ENCODE measurements at places on chromosomes 3 and 15.

DNA sequence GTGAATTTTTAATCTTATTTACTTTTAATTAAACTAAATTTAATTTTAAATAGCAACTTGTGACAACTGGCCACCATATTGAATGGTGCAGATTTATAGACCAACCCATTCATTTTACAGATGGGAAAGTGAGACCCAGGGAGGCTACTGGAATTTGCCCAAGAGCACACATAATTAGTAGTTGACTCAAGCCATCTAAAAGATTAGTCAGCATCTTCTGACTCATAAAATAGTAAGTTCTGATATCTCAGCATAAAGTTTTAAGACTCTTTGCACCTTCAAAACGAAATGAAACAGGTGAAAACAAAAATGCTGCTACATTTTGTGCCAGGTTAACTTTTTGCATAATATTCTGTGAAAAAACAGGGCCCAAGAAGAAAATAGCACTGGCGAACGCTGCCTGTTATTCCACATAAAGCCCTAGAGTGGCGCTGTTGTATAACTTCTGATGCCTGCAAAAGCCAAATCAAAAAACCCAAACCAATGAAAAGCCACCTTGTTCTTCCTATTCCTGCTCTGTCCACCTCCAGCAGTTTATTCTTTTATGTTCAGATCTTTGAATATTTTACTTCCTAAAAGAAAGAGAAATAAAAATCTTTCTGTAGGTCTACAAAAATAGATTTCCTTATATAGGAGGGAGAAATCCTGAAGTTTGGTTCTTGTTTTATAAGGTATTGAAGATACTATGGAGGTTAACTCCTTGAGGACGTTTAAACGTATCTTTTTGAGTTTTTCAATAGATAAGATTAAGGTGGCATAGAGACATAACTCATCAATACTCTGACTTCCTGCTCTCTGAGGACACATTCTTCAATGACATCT is 62.8 kb downstream of the OTOL1 start:
- DNase-seq, result no peak

GRCh38 chr15:77367631-77368030 is 52.3 kb downstream of the PEAK1 start:
- no peak for DNase-seq

GRCh38 chr15:99438691-99439523 is 126.9 kb upstream of the MEF2A start:
- no peak for DNase-seq

DNA sequence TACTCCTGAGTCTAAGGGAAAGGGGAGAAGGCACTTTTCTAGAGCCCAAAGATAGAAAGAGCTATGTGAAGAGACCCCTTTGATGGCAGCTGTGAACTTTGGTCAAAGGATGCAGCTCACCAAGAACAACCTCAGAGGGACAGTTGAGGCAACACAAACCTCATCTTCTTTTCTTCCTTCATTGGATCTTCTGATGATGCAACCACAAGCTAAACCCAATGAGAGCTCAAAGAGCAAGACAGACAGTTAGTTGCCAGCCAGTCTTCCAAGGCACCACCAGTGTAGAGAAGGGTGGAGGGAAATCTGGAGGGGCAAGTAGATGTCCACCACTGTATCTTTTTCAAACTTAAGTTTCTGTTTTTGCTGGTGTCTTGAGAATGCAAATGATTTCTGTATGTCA is 10.4 kb upstream of the MNS1 start:
- DNase-seq, result no peak

DNA sequence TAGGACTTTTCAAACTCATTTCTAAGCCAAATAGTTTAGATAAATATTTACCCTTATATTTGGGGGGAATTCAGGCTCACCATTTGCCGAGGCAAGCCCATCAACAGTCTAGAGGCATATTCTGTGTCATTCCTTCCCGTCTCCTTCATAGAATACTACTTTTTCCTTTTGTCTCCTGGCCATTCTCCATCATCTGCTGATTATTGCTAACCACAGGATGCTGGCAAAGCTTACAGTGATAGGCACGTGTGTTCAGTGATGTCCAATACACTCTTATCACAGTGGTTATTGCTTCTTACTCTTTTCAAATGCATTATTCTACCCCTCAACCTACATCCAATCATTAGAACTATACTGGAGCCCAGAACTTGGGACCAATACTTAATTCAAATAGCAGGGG is 130.6 kb upstream of the ZBED2 start:
- DNase-seq, result no peak

DNA sequence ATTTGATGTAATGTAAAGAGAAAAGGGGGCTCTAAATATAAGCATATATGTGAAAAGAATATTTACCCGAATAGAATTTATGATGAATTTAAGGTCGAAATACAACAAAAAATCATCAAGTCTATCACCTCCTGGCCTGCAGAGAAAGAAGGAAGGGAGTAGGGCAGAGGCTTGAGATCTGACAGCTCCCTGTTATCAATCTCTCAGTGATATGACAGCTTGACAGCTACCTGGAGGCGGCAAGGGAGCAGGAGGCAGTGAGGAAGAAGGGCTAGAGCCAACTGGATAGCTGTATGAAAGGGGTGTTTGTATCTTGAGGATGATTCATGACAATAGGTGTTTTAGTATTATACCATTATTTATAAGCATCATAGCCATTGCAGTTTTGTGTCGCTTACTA is 299.8 kb upstream of the DNAJC19 start:
- DNase-seq, result no peak

GRCh38 chr3:25663347-25663868 is 1.3 kb downstream of the TOP2B start:
- DNase-seq, result no peak

DNA sequence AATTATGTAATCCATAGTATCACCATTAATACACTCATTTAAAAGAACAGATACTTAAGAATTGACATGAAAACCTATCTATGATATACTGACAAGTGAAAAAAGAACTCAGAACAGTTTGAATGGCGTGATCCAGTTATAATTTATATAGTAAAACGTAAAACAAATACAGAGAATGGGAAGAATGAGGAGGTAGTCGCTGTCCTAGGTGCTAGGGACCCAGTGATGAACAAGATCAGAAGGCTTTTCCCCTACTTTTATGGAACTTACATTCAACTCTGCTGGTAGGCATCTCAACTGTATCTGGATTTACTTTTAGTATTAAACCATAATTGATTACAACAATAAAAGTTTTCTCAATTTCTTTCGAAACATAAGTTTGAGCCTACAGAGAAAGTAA is 31.8 kb downstream of the GSK3B start:
- DNase-seq, result no peak

- no peak for DNase-seq
Observed at GRCh38 chr15:52636459-52636858, 42.7 kb downstream of the ATOSA start.

DNA sequence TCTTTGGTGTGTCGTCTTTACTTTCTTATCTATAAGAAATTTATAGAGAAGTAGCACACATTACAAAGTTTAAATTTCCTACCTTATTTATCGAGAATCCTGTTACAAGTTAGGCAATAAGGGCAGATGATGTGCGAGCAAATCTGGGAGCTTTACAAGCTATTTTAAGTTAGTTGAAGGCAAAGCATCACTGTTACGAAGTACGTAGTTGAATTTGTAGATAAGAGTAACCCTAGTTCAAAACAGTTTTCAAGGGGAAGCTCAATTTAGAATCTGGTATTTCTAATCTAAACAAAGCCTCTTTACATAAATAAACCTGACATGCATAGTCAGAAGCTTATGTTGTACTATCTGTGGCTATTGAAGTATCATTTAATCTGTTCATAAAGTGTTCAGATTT is 8.4 kb downstream of the KBTBD8 start:
- no peak for DNase-seq

- DNase-seq, result no peak
Observed at GRCh38 chr3:23490459-23490858, 287.3 kb downstream of the UBE2E2 start.

DNA sequence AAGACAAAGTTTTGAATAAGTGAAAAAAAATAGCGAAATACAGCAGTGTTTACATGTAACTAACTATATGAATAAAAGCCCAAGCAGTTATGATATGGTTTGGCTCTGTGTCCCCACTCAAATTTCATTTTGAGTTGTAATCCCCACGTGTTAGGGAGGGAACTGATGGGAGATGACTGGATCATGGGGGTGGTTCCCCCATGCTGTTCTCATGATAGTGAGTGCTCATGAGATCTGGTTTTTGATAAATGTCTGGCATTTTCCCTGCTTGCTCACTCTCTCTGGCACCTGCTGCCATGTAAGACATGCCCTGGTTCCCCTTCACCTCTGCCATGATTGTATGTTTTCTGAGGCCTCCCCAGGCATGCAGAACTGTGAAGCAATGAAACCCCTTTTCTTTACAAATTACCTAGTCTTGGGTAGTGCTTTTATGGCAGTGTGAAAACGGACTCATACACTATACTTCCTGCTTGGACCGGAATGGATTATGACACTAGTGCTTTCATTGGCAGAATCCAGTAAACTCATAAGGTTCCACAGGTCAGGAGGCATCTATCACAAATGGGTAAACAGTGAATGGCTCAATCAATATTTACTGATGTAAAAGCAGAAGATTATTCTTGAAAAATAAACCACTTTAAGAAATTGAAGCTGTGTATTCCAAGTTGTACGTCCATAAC is 192.1 kb downstream of the CBLB start:
- DNase-seq, result peak; percentile 10

- no peak for DNase-seq
Observed at GRCh38 chr3:78887547-78888011, 880.2 kb downstream of the ROBO1 start.

DNA sequence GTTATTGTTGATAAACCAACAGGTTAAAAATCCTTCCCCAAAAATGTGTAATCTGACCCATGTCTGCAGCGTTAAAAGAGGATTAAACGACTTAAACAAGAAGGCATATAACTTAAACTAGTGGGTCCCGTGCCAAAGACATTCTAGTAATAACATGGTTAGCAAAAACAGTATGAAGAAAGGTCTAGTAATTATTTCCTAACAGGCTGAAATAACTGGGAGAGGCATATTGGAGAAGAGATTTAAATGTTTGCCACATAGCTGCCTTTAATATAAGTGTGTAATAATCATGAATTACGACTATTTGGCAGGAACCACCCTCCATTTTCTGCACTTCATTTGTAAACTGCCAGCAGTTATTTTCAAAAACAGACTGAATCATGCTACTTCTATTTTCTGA is 67.7 kb upstream of the CSPG5 start:
- no peak for DNase-seq

- DNase-seq, result no peak
Observed at GRCh38 chr15:48967336-48967735, 3.6 kb upstream of the SHC4 start.

GRCh38 chr3:98038286-98038685 is 3.2 kb upstream of the GABRR3 start:
- DNase-seq, result no peak

DNA sequence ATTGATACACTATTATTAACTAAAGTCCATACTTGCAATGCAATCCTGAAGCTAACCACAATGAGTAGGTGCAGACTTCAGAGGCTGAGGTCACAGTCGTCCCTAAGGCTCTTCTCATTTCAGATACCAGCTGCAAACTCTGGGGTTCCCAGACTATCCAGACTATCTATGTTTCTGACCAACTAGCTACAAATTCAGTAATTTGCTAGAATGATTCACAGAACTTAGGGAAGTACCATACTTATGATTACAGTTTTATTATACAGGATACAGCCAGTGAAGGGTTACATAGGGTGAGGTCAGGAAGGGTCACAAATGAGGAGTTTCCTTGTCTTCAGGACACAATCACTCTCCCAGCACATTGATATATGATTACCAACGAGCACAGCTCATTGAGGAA is 36.5 kb downstream of the PPM1L start:
- DNase-seq, result no peak

- DNase-seq, result no peak
Observed at GRCh38 chr15:72492733-72493132, 18.6 kb downstream of the ARIH1 start.

DNA sequence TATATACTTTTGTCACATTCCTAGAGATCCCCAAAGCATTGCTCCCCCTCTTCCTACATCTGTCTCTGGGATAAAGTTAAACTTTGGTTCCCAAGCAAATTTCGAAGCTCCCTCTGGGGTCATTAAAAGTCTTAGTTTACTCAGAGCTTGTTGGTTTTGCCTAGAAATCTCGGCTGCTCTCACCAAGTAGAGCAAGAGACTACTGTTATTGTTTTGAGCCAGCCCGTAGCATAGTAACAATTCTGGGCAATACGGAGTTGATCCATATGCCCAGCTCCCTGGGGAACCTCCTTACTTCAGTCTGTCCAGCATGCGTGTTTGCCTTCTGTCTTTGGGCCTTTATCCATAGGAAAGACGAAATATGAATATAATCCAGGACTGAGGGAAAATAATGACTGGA is 10.0 kb upstream of the P3H2 start:
- no peak for DNase-seq

GRCh38 chr3:124557433-124558232 is 172.6 kb upstream of the UMPS start:
- no peak for DNase-seq

DNA sequence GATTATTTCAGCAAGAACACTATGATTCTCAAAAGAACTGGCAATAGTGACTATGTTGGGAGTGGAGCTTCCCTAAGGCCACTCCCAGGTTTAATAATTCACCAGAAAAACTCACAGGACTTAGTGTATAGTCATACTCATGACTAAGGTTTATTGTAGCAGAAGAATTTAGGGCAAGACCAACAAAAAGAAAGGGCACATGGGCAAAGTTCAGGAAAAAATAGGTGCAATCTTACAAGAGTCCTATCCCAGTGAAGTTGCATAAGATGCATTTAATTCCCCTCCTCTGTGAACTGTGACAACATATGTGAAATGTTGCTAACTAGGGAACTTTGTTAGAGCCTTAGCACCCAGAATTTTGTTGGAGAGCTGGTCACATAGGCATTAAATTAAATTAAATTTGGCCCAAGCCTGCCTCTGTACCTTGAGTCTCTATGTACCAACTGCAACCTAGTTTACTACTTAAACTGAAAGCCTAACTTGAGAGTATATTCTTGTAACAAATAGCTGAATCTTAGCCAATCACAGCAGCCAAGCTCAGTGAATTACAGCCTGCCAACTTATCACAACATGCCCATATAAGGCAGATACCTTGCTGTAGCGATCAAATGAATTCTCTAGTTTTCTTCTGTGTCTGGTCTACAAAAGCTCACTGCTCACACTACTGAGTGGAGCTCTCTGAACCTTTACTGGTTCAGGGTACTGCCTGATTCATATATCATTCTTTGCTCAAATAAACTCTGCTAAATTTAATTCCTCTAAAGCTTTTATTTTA is 386.2 kb upstream of the ARHGEF26 start:
- no peak for DNase-seq
